Esophagus muscularis mucosa (tissue), 4 donors: ENCODE measurements at places on chromosomes 7 and 10. TPM values are rescaled to one million over a fixed set of nuclear protein-coding genes. Genes with fewer than 3 reads are reported as not detected.

- peak; percentile 42 for DNase-seq
Observed at GRCh38 chr7:25895792-25896171, 256.2 kb upstream of the NFE2L3 start.

- DNase-seq = no peak
Observed at GRCh38 chr7:2008101-2008935, 224.4 kb downstream of the MAD1L1 start.

DNA sequence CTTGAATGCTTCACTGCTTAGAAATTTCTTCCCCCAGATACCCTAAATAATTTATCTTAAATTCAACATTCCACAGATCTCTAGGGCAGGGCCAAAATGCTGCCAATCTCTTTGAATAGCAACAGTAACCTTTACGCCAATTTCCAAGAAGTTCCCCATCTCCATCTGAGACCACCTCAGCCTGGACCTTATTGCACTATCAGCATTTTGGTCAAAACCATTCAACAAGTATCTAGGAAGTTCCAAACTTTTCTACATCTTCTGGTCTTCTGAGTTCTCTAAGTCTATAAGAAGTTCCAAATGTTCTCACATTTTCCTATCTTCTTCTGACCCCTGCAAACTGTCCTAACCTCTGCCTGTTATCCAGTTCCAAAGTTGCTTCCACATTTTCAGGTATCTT is 1306.9 kb upstream of the SORCS1 start:
- no peak for DNase-seq

DNA sequence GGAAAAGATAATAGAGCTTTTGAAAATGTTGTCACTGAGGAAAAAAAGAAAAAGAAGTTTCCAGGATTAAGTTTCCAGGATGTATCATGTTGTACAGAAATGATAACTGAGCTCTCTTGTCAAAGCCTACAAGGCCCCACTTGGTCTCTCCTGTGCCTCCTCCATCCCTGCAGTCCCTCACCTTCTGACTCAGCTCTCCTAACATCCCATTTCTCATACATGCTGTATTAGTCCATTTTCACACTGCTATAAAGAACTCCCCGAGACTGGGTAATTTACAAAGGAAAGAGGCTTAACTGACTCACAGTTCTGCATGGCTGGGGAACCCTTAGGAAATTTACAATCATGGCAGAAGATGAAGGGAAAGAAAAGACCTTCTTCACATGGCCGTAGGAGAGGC is 3.8 kb upstream of the DGKI start:
- DNase-seq = no peak

- no peak for DNase-seq
Observed at GRCh38 chr10:90321132-90321816, 536.6 kb downstream of the HTR7 start.

DNA sequence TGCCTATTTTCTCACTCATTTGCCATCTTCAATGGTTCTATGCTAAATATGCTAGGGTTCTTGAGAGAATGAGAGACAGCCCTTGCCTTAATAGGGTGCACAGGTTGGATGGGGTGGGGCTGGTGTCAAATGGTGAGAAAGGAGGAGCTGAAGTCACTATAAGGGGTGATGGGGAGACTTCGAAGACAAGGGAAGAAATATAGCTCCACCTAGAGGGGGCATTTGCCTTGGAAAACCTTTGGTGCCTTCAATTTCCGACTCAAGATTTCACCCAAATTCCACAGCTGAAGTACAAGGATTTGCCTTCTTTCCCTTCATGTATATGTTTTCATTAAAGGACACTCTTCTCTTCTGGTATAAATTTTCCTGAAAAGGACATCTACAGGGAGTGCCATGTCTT is 5.6 kb downstream of the PTN start:
- no peak for DNase-seq

DNA sequence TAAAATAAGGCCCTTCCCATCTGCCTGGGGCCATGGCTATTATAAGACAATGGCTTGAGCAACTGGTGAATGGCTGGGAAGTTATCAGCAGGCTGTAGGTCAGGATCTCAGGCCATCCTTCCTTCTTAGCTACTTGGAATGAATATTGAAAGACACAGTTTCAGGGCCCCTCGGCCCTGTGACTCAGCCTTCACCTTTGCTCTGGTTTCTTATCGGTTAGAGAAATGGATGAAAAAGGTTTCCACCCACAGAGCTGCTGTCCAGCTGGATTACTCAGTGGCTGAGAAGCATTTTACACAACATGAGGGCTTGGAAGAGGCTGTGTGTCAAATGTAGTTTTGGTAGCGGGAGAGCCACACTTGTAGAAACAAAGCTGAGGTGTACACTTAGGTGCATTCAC is 9.4 kb downstream of the ACSL5 start:
- DNase-seq = no peak

- DNase-seq = no peak
Observed at GRCh38 chr10:62058476-62058875, 157.0 kb downstream of the ARID5B start.

GRCh38 chr10:69426376-69426727 is 9.6 kb upstream of the TACR2 start:
- DNase-seq = no peak

DNA sequence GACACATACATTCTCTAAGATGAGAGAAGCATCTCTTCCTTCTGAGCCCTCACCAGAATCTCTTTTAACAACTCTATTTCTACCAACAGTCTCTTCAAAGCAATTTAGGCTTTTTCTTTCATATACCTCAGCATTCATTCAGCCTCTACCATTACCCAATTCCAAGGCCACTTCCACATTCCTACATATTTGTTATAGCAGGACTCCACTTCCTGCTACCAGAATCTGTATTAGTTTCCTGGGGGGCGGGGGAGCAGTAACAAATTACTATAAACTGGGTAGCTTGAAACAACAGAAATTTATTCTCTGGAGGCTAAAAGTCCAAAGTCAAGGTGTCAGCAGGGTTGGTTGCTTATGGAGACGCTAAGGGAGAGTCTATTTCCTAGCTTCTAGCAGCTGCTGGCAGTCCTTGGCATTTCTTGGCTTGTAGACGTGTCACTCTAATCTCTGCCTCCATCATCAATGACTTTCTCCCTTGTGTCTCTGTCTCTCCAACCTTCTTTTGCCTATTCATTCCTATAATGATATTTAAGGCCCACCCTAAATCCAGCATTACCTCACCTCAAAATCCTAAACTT is 7.4 kb downstream of the PRPS1L1 start:
- no peak for DNase-seq

GRCh38 chr7:135322571-135323340 is 89.1 kb downstream of the STRA8 start:
- no peak for DNase-seq

- DNase-seq = no peak
Observed at GRCh38 chr10:116278846-116279245, 5.8 kb upstream of the GFRA1 start.

DNA sequence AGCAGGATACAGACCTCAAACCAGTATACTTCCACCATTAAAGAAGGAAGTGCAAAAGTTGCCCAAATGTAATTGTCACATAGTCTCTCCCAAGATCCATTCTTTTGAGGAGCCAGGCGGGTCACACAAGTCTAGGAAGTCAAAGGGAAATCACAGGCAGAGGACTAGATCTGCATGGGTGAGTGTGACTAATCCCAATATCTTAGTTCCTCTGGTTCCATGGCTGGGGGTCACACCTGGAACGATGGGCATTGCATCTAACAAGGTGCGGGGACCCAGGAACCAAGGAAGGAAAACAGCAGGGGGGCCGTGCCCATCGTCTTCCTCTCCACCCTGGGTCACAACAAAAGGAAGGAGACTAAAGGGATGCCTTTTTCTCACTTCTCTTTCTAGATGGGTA is 1138.8 kb downstream of the XPNPEP1 start:
- no peak for DNase-seq

DNA sequence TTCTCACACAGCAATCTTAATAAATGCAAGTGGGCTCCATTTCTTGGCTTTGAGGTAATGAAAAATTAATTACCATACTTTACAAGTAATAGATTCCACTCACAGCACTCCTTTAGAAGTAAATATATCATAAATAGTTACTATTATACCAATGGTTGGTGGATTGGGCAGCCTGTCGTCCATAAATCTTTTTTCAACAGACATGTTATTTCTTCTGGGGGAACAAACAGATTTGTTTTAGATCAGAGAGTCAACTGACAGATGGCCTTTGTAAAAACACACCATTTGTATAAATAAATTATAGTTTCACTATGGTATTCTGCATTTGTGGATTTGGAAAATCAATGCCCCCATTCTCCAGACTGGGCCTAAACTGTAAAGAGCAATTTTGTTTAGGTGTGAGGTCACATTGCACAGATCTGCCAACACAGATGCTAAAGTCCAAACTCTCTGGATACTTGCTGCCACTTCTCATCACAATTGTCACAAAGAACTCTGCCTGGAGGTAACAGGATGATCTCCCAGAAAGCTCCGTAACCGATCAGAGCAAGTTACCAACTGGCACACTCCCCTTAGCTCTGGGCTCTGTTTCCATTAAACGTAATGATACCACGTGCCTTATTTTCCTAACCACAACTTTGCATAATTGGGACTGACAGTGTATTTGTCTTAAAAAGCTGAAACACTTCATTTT is 4.5 kb upstream of the MACROH2A2 start:
- DNase-seq = no peak

GRCh38 chr7:64885520-64886240 is 17.4 kb upstream of the ZNF273 start:
- DNase-seq = peak; percentile 68

GRCh38 chr7:121083790-121084251 is 95.3 kb downstream of the CPED1 start:
- no peak for DNase-seq

- no peak for DNase-seq
Observed at GRCh38 chr7:106866298-106867281, 1.5 kb downstream of the PIK3CG start.

- DNase-seq = no peak
Observed at GRCh38 chr7:66741710-66742049, 1.1 kb downstream of the RABGEF1 start.

DNA sequence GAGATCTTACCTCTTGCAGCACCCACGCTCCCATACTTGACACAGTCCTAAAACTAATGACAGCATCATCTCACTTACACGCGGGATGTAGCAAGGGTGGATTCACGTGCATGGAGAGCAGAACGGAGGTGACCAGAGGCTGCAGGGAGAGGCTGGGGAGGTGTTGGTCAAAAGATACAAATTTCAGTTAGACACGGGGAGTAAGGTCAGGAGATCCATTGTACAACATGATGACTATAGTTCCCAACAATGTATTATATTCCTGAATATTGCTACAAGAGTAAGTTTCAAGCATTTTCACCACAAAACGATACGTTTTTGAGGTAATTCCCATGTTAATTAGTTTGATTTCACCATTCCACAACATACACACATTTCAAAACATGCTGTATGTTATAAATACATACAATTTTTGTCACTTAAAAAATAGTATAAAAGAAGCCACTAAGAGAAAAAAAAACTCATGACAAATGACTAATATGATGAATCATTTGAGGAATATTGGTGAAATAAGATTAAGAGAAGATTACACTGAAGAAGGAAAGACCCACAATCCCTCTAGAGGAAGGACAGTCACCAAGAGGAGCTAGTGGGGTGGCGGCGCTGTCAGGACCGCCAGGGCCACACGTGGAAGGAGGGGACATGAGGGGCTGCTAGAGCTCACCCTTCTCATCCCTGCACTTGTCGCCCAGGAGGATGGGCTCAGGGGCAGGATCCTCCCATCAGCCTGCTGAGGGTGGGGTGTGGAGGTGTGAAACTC is 49.4 kb upstream of the EGFR start:
- DNase-seq = peak; percentile 72

DNA sequence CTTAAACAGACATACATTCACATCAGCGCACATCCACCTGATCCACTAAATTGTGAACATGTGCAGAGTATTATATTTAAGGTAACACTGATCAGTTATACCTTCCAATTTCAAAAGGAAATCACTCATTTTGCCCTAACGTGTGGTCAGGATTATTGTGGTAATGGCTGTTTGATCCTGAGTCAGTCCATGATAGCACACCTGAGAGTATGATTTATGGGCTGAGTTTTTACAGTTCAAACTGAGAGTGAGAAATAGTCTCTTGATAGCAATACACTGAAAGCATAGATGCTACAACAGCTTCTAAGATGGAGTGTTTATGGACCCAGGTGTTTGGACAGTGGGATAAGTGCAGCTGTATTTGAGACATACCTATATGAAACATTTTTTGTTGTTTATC is 96.7 kb downstream of the KIF20B start:
- DNase-seq = no peak

DNA sequence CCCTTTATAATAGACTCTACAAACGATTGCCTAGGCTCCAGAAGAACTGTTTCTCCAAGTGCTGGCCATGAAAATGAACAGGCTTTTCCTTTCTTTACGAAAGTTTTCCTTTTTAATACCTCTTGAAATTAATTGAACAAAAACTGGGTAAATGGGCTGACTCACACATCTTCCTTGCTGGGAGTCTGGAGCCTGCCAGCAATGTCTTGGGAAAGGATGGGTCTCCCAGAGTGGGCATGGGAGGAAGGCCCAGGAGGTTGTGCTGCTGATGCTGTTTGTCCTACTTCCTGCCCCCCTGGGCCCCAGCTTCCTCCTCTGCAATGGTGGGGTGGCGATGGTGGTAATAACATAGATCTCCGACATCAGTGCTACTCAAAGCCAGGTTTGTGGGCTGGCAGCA is 174.1 kb downstream of the RPS24 start:
- no peak for DNase-seq

- no peak for DNase-seq
Observed at GRCh38 chr7:156703773-156704482, 63.4 kb downstream of the RNF32 start.

DNA sequence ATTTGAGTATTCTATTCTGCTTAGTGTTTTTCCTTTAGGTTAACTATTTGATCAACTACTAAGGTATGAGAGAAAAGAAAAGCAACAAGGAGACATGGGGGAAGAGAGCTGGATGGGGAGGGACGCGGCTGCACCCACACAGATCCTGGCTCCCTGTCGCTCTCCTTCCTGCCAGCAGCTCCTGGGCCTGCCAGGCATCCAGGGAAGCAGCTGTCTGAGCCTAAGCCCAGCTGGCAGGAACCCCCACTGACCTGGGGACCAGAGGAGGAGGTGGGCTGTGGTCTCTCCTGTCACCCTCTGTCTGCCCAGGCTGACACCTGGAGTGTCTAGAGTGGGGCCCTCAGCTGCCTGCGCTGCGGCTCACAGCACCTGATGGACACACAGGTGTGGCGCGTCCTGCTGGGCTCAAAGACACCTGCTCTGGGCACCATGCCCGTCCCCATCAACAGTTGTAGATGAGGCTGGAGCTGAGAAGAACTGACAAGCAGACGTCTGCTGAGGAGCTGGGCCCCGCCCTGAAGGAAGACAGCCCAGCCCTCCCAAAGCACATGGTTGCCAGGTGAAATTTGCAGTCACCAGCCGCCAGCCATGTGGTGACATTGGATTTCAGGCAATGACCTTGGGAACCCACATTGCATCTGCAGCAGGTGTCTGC is 207.9 kb downstream of the PLXNA4 start:
- DNase-seq = no peak

- peak; percentile 62 for DNase-seq
Observed at GRCh38 chr7:4067874-4068273, 614.2 kb upstream of the FOXK1 start.

The ZNRF2 gene
- 22.0 TPM for total RNA-seq

The C7orf57 gene
- not detected for total RNA-seq

The RBM48 gene
- total RNA-seq = 11.6 TPM

The CCDC71L gene
- 145 TPM for total RNA-seq

The WEE2 gene
- total RNA-seq = not detected

The ITIH2 gene
- not detected for total RNA-seq

The IDI2 gene
- total RNA-seq = not detected

The TMEM139 gene
- not detected for total RNA-seq

The HTR5A gene
- total RNA-seq = not detected

The SYT15B gene
- 2.5 TPM for total RNA-seq

The CACNA2D1 gene
- total RNA-seq = 60.0 TPM

The CCDC6 gene
- total RNA-seq = 41.4 TPM

The CYP2C9 gene
- not detected for total RNA-seq

The LLCFC1 gene
- total RNA-seq = not detected

The RHOBTB1 gene
- total RNA-seq = 16.7 TPM

The AZGP1 gene
- 2.8 TPM for total RNA-seq
